Stimulated activated CD8-positive, alpha-beta memory T cell treated with anti-CD3 and anti-CD28 coated beads, Interleukin-4, amount 100 ng/mL, for 4 hours (primary cell): ENCODE measurements at places on chromosomes 4 and X.

DNA sequence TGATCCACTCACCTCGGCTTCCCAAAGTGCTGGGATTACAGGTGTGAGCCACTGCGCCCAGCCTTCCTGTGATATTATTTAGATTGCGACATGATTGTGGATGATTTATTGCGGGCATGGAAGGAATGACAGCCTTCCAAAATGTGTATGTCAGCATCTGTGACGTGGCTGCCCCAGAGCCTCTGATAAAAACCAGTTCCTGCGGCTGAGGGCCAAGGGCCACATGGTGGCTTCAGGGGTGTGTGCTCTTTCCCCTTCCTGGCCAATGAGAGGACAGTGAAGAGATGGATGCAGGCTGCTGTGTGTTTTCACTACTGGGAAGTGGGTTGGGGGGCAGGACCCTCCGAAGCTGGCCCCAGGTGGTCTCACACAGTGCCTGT is 57.4 kb upstream of the HGFAC start:
- DNase-seq = no peak

GRCh38 chr4:53463340-53463739 is 85.9 kb downstream of the FIP1L1 start:
- no peak for DNase-seq

DNA sequence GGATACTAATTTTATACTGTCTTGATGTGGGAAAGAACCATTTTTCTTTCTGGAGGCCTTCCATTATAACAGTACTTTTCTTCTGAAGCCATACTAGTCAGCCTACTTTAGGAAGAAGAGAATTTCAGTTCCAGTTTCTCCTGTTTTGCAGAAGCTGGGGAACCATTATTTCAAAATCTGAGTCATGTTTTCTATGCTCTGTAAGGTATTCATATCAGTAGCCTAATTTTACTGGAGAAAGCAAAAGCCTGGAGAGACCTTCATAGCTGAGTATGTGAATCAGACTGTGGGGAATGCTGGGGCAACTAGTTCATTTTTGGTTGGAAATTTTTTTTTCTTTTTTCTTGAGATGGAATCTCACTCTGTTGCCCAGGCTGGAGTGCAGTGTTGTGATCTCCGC is 22.4 kb downstream of the AFF1 start:
- DNase-seq = no peak

DNA sequence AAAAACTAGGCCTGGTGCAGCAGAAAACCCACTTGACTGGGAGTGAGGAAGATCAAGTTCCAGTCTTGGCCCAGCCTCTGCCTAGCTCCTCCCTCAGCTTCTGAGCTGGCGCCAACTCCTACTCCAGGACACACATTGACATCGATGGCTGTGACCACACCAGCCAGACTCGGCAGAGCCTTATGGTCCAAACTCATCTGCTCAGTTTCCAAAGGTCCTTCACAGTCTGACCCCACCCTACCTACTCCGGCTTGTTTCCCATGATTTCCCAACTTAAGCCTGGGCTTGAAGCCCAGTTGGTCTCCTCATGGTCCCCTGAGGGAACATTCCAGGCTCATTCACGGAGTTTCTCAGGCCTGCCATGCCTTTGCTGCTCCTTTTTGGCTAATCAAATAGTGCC is 10.1 kb downstream of the ELF4 start:
- DNase-seq = no peak

- DNase-seq = no peak
Observed at GRCh38 chr4:164536814-164537213, 217.1 kb upstream of the SMIM31 start.

GRCh38 chrX:74835566-74835965 is 89.7 kb downstream of the NEXMIF start:
- DNase-seq = no peak

DNA sequence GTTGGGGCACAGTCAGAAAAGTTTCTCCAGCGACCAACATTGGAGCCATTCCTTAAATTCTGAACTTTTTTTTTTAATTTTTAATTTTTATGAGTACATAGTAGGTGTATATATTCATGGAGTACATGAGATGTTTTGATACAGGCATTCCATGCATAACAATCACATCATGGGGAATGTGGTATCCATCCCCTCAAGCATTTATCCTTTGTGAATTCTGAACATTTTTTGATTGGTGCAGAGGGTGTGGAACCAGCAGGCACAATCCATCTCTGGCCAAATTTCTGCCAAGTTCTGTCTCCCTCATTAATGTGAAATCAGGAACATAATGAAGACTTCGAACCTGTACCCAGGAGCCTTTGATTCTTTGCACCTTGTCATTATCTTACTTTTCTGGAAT is 267.0 kb downstream of the FRMPD4 start:
- DNase-seq = no peak

- DNase-seq = no peak
Observed at GRCh38 chr4:101020956-101021355, 326.4 kb downstream of the PPP3CA start.

GRCh38 chr4:77818073-77818601 is 1.0 kb downstream of the CNOT6L start:
- DNase-seq = no peak

- DNase-seq = no peak
Observed at GRCh38 chrX:111270339-111270738, at the start of gene CAPN6. TSS of gene CAPN6 (minus strand) at chrX:111270483. CDS start at chrX:111263936, 6,547 bp downstream.

GRCh38 chr4:183390374-183390773 is 54.1 kb upstream of the CDKN2AIP start:
- DNase-seq = no peak

DNA sequence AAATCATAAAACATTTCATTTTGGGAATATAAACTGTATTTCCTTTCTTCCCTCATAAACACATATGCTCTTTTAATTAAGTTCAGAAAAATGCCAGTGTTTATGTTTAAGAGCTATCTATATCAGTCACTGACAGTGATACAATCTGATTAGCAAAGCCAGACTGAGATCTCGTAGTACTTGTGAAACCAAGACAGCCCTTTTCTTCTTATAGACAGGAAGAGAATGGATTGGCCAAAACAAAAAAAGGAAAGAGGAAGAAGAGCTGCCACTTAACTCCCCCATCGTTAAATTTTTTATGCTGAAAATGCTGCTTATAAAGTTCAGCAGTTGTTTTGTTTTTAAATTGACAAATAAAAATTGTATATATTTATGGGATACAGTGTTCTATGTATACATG is 87.4 kb downstream of the PLAC1 start:
- no peak for DNase-seq

DNA sequence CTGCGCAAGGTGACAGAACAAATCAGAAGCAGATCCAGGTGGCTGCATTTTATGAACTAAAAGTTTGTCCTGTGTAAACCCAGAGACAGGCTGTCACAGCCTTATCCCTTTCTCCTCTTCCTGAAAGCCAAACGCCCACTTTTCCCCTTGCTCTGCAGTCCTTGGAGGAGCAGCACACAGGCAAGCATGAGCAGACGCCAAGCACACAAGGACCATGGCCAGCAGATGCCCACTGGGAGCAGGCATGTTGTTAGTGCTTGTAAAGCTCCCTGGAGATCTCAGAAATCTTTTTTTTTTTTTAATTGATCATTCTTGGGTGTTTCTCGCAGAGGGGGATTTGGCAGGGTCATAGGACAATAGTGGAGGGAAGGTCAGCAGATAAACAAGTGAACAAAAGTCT is 11.5 kb upstream of the HOPX start:
- no peak for DNase-seq

DNA sequence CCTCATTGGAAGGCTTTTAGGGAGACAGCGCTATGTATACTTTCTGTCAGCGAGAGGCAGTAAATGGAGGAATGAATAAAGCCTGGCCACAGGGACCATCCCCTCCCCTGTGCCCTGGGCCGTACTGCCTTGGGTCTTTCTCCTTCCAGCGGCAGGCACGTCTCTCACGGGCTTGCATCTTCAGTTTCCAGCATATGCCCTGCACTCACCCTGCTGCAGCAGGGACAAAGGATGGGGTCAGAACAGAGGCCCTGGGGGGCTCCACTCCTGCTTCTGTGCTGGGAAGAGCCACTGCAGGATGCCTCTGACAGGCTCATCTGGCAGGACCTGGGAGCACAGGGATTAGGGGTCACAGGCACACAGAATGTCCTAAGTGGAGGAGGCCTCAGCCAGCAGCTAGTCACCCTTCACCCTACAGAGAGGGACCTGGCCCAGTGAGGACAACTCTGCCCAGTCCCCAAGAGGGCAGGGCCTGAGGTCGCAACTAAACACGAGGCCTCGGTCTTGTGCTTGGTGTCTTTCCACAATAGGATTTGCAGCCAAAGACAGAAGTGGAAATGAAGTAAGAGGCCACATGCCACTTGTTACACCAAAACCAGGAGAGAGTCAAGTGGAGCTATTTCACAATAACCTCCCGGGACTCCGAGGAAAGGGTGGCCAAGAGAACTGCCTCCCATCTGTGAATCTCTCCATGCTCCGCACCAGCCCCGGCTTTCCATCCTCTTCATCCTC is 150.8 kb downstream of the AFAP1 start:
- no peak for DNase-seq

GRCh38 chrX:54427837-54428424 is 12.3 kb upstream of the TSR2 start:
- no peak for DNase-seq

GRCh38 chr4:181957088-181957487 is 286.1 kb upstream of the TENM3 start:
- no peak for DNase-seq

GRCh38 chr4:74297539-74297938 is 10.7 kb upstream of the EPGN start:
- no peak for DNase-seq

DNA sequence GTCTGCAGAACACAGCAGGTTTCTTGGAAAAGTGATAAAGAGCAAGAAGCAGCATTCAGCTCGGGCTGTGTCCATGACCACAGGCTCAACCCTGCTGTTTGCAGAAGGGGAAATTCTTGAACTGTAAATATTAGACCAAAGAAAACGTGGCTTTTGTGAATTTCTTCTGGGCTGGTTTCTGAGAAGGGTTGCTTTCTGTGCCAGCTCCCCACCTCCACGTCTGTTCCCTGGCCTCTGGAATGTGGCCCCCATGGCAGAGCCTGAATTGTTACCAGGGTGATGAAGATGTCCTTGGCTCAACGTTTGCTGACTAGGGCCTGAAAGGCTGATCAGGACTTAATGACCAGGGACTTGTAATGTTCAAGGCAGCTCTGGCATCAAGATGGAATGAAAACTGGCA is 116.0 kb downstream of the CPEB2 start:
- DNase-seq = no peak

DNA sequence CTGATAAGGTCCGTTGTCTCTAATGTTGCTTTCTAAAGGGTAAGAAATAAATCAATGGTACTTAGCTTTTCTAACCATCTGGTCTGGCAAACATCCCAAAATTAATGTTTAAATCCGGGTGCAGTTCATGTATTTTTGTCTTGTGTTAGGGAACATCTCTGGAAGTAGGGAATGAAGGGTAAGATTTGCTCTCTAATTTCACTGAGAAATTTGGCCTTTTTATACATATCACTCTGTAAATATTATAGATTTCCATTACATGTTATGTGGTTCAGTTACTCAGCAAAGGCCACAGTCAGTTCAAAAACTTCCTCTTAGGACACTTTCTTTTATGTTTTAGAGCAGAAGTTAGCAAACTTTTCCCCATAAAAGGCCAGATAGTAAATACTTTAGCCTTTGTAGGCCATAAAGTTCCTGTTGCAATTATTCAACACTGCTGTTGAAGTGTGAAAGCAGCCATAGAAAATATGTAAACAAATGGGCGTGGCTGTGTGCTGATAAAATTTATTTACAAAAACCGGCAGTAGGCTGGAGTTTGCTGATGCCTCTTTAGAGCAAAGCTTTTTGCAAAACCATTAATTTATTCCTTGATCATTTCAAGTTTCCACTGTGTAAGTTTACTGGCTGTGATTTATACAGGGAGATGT is 218.1 kb downstream of the ANTXR2 start:
- DNase-seq = no peak

DNA sequence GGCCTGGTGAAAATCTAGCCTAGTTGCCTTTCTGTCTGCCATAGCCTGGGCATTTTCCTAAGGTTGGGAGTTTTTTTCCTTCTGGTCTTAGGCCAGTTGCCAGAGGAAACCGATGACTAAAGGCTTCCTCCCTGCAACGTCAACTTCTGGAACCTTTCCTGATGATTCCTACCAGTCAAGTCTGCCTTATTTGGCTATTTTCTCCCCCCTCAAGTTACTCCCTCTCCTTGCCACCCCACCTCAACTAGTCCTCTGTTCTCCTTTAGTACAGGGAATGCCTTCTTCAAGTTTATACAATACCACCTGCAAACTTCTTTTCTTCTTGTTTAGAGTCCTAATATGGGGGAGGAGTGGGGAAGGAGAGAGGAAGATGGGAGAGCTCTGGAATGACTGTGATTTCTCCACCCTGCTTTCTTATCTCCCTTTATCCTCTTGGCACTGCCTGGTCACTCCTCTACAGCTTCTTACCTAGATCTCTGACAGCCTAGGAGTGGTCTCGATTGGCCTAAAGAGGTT is 10.6 kb downstream of the MSN start:
- DNase-seq = no peak

DNA sequence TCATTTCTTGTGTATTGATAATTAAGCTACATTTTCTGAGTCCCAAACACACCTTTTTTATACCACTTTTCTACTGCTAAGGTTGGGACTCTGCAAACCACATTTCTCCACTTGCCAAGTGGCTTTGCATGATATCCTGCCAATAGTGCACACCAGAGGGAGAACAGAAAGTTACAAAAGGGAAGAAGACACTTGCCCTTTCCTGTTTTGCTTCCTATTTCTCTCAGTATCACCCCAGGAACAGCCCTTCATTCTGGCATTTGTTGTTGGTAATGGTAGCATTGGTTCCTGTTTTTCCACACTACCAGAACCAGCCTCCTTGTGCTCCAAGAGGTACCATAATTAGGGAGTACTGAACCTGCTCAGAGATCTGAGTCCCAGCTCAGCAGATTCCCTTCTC is 87.1 kb downstream of the HDX start:
- no peak for DNase-seq

GRCh38 chr4:20386001-20386740 is 134.5 kb downstream of the SLIT2 start:
- no peak for DNase-seq

- DNase-seq = no peak
Observed at GRCh38 chrX:133575501-133576136, 160.3 kb upstream of the GPC4 start.

DNA sequence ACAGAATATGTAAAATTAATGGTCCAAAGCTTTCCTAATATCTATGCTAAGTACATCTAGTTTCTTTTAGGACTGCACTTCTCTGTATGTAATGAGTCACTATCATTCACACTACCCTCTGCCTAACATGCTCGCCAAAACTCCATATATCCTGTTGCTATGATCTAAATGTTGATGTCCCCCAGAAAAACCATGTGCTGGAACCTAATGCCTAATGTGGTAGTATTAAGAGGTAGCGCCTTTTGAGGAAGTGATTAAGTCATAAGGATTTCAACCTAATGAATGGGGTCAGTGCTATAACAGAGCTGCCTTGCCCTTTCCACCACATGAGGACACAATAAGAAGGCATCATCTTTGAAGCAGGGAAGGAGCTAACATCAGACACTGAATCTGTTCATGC is 34.9 kb upstream of the NFKB1 start:
- DNase-seq = no peak

- no peak for DNase-seq
Observed at GRCh38 chr4:113711883-113712662, 49.5 kb downstream of the CAMK2D start.
